ENCODE measurements at places on chromosomes 5 and 9. TPM values are rescaled to one million over a fixed set of nuclear protein-coding genes. Genes with fewer than 3 reads are reported as not detected.

DNA sequence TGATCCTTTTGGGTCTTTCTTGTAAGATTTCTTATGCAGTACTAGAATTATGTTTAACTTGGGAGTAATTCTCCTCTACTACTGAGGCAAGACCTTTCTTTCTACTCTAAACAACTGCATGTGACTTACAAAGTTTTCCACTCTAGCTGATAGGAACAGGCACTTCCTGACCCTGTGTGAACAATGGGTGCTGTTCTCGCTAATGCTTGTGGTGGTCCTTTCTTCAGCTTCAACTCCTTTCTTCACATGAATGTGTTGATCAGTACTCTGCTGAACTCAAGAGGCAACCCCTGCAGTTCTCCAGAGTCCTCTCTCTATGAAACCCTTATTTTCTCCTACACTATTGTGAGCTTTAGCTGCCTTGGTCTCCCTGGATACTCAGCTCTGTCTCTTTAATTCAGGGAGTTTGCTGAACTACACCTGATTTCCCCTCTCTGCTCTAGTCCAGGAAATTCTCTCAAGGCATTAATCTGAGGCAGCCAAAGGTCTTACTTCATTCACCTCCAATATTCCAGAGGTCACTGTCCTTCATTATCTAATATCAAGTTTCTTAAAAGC is 484.6 kb upstream of the PIK3R1 start:
- no peaks in the 10 kb centered on the region for H3K4me1 ChIP-seq
- peaks cover 24% of the 10 kb centered on the region for H3K27me3 ChIP-seq
- H3K27ac ChIP-seq: no peak overlapping the region
- H3K4me3 ChIP-seq: no peak overlapping the region

DNA sequence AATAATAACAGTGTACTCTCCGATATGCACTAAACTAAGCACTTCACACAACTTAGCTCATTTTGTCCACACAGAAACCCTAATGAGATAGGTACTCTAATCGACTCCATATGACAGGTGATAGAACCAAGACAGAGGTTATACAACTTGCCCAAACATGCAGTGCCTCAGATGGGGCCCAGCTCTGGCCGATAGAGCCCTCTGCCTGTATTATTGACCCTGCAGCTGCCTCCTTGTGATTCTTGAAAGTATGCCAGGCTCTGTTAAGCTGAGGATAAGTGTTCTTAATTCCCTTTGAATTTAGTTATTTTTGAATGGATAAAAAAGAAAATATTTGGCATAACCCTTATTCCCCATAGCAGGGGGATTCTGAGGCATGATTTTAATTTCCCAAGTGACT is 78.5 kb downstream of the HMHB1 start:
- H3K27me3 ChIP-seq: peaks cover 38% of the 10 kb centered on the region
- no peaks in the 10 kb centered on the region for H3K4me1 ChIP-seq
- no peak overlapping the region for H3K27ac ChIP-seq
- no peak for DNase-seq

LHX2 gene
- total RNA-seq: not detected

- no peak overlapping the region for H3K4me3 ChIP-seq
- no peaks in the 10 kb centered on the region for H3K4me1 ChIP-seq
- H3K27me3 ChIP-seq: no peaks in the 10 kb centered on the region
- DNase-seq: no peak
- no peaks in the 10 kb centered on the region for H3K36me3 ChIP-seq
Measured at GRCh38 chr5:158256096-158256495, 397.2 kb upstream of the CLINT1 start.

CBY3 gene
- not detected for total RNA-seq

- peaks cover 2% of the 10 kb centered on the region for H3K36me3 ChIP-seq
- H3K4me3 ChIP-seq: no peak overlapping the region
- peaks cover 20% of the 10 kb centered on the region for H3K27me3 ChIP-seq
- no peaks in the 10 kb centered on the region for H3K4me1 ChIP-seq
- no peak overlapping the region for H3K27ac ChIP-seq
Measured at GRCh38 chr5:17222664-17223063, 5.2 kb downstream of the BASP1 start.

DNA sequence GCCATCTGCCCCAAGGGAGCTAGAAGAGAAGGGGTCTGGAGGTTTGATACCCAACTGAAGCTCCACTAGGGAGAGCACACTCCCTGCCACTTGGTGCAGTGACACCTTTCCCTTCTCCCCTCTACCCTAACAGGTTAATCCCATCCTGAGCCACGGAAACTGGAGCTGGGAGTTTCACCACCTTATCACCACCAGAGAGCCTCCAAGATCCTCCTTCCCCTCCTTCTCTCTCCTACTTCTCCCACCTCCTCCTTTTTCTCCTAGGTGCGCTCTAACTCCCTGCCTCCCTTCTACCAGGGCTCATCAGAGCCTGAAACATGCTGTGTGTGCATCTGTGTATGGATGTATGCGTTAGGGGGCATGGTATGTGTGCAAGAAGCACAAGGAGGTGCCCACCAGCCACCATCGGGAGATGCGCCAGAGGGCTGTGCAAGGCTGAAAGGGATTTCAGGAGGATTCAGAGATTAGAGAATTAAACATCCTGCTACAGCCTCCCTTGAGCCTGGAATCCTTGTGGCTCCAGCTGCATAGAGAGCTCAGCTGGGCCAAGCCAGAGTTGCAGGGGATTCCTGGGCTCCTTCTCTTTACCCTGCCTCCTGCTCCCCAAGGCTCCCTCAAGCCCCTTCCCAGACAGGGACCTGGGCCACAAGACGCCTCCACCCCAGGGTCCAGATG is 89.8 kb downstream of the PCDH1 start:
- DNase-seq: no peak
- no peaks in the 10 kb centered on the region for H3K36me3 ChIP-seq
- H3K27ac ChIP-seq: no peak overlapping the region

INSYN2B gene
- total RNA-seq: not detected

DNA sequence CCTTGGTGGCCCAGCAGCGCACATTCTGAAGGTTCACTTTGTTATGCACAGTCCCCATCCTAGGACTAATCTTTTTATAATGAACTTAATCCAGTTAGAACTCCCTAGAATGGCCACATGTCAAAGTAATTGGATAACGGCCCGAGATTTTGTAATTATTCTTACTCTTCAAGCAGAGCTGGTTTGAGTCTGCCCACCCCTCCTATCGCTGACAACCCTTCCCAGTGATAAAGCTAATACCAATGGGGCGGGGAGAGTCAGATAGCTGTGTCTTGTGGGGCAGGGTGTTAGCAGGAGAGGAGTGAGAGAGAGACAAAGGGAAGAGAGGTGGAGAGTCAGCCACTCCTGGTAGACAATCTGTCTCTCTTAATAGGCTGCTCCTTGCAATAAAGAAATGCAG is 356.9 kb downstream of the SLIT3 start:
- no peak for DNase-seq
- no peak overlapping the region for H3K27ac ChIP-seq
- H3K27me3 ChIP-seq: peaks cover 2% of the 10 kb centered on the region
- no peaks in the 10 kb centered on the region for H3K4me1 ChIP-seq
- no peaks in the 10 kb centered on the region for H3K36me3 ChIP-seq

DNA sequence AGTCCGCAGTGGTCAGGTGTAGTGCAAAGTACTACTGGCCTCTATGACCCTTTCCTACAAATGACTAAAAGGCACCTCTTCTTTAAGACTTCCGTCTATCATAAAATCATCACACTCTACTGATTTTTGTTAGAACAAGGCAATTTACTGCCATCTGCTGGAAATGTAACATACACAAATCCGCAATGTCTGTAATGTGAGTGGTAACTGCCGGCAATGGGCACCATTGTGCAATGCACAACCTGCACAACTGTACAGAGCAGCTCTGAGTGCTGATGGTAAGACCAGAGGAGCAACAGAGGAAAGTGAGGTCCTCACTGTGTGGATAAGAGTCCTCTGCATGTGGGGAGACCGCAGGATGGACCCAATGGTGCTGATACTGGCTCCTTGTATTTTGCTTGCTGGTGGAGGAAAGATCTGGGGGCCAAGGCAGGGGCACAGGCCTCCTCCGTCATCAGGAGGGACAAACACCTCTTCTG is 103.7 kb downstream of the ATPSCKMT start:
- no peak overlapping the region for H3K4me3 ChIP-seq
- H3K27me3 ChIP-seq: no peaks in the 10 kb centered on the region
- H3K36me3 ChIP-seq: no peaks in the 10 kb centered on the region
- DNase-seq: no peak

- H3K4me1 ChIP-seq: no peaks in the 10 kb centered on the region
- no peak for DNase-seq
- H3K27ac ChIP-seq: no peak overlapping the region
- H3K4me3 ChIP-seq: no peak overlapping the region
Measured at GRCh38 chr5:9621379-9621903, 8.7 kb downstream of the TAS2R1 start.

GRCh38 chr9:136416427-136416826 is 6.0 kb downstream of the PMPCA start:
- H3K27me3 ChIP-seq: no peaks in the 10 kb centered on the region
- H3K4me1 ChIP-seq: peaks cover 15% of the 10 kb centered on the region
- H3K27ac ChIP-seq: no peak overlapping the region
- H3K4me3 ChIP-seq: no peak overlapping the region
- H3K36me3 ChIP-seq: peaks cover 40% of the 10 kb centered on the region

DNA sequence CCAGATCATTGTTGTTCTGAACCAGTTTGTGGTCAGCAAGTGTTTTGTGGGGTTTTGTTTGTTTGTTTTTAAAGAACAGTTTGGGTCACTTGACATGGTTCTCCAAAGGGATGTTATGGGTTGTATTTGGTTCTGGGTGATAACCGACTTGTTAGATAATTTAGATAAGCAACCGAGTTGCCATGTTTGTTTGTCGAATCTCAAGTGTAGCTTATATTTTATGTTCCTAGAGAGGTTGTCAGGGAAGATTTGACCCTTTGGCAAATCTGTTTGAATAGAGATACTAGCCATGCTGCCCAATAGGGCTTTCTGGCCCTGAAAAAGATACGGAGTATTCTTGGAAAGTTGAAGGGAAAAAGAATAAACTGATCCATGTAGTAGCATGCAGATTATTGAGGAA is 12.2 kb upstream of the FGF18 start:
- peak overlapping the region; percentile 5 for H3K27ac ChIP-seq
- H3K4me1 ChIP-seq: peaks cover 36% of the 10 kb centered on the region
- H3K27me3 ChIP-seq: no peaks in the 10 kb centered on the region
- peaks cover 59% of the 10 kb centered on the region for H3K36me3 ChIP-seq
- DNase-seq: no peak

- no peaks in the 10 kb centered on the region for H3K36me3 ChIP-seq
- DNase-seq: no peak
- H3K4me3 ChIP-seq: no peak overlapping the region
- H3K27me3 ChIP-seq: peaks cover 23% of the 10 kb centered on the region
- H3K27ac ChIP-seq: no peak overlapping the region
Measured at GRCh38 chr9:99303177-99303576, 81.1 kb downstream of the SEC61B start.

SHC3 gene
- not detected for total RNA-seq

DNA sequence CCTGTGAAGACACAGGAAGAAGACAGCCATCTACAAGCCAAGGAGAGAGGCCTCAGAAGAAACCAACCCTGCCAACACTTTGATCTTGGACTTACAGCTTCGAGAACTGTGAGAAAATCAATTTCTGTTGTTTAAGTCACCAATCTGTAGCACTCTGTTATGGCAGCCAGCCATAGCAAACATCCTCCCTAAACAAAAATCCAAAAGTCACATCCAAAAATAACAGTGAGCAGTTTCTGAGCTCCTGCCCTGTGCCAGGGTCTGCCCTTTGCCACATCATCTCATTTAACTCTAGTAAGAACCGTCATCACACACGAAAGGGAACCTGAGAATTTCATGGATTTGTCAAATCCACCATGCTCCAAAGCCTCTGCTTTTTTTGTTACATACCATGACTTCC is 118.8 kb downstream of the TRIM36 start:
- H3K27ac ChIP-seq: no peak overlapping the region
- no peak overlapping the region for H3K4me3 ChIP-seq
- H3K36me3 ChIP-seq: no peaks in the 10 kb centered on the region
- DNase-seq: no peak

CCL27 gene
- total RNA-seq: not detected

TIMD4 gene
- total RNA-seq: 4.6 TPM

DNA sequence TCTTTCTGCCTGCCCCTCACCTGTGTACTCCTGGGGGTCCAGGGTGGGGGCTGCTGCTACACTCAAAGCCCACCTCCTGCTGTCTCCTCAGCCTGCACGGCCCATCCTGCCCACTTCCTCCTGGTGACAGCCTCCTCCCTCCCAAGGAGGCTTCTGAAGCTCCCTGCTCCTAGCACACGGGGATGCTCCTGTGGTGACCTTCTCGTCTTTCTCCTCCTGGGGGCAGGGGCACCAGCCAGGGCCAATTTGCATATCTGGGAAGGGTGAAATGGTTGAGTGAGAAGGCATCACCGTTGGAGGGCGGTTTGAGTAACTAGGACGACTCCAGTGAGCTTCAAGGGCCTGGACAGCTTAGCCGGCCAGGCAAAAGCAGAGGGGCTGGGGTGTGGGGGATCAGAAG is 51.9 kb upstream of the COL5A1 start:
- H3K27me3 ChIP-seq: no peaks in the 10 kb centered on the region
- peak; percentile 1 for DNase-seq
- no peak overlapping the region for H3K27ac ChIP-seq
- no peaks in the 10 kb centered on the region for H3K4me1 ChIP-seq

DNA sequence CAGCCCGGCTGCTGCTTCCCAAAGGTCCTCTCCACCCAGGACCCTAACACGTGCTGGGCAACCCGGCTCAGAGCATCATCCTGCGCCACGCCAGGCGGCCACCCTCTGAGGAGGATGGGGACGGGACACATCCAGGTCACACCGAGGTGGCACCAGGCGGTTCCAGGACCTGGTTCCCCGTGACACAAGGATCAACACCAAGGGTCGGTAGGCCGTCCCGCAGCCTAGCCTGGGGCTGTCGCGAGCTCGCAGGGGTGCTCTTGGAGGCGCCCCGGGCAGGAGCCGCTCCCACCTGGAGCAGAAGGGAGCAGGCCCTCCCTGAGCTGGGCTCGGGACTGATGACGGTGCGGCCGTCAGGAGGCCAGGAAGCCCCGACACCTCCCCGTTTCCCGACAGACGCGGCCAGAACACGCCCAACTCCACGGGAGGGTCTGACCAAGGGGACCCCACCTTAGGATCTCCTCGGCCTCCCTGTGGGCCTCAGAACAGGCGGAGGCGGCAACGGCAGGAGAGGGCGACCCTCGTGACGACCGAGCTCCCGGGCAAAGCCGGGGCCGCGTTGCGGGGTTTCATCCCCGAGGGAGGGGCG is 6.3 kb downstream of the EXD3 start:
- no peaks in the 10 kb centered on the region for H3K36me3 ChIP-seq
- H3K4me3 ChIP-seq: no peak overlapping the region
- no peaks in the 10 kb centered on the region for H3K27me3 ChIP-seq
- peaks cover 16% of the 10 kb centered on the region for H3K4me1 ChIP-seq
- DNase-seq: no peak
